ENCODE measurements at places on chromosomes 12 and 14.

DNA sequence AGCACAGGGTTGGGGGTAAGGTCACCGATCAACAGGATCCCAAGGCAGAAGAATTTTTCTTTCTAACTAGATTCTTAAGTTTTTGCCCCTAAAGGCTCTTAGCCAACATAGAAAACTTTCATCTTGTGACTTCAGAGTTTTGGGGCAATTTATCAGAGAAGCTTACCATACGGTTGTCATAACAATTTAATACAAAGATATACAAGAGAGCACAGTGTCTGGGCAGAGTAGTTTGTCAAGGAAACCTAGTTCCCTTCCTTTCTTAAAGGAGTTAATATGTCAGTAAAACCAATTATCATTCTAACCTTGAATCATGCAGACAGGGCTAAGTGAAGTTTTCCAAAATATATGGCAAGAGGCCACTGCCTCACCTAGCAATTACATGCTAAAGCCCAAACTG, 18.4 kb downstream of the NR2C1 start:
- no peak for DNase-seq

DNA sequence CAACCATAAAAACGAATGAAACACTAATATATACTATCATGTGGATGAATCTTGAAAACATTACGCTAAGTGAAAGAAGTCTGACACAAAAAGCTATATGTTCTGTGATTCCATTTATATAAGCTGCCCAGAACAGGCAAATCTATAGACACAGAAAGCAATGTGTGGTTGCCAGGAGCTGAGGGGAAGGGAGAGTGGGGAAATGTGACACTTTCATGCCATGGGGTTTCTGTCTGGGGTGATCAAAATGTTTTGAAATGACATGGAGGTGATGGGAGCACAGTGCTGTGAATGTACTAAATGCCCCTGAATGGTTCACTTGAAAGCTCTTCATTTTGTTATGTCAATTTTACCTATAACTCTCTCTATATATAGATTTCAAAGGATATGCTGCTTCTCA, 30.1 kb downstream of the ATG14 start:
- no peak for DNase-seq

DNA sequence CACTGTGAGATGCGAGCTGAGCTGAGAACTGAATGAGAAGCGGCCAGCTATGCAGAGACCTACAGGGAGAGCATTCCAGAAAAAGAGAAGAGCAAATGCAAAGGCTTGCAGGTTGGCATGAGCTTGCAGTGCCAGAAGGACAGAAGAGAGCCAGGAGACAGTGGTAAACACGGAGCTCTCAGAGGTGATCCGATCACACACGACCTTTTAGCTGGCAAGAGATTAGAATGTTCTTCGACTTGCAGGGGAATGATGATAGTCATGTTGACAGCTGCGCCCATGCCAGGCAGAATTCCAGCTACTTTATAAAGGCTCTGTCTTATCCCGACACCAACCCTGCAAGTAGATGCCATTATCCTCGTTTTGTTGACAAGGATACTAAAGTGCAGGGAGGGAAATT, 256.8 kb downstream of the VRK1 start:
- DNase-seq = no peak

GRCh38 chr14:78282437-78282836, 112.3 kb downstream of the NRXN3 start:
- DNase-seq = no peak

DNA sequence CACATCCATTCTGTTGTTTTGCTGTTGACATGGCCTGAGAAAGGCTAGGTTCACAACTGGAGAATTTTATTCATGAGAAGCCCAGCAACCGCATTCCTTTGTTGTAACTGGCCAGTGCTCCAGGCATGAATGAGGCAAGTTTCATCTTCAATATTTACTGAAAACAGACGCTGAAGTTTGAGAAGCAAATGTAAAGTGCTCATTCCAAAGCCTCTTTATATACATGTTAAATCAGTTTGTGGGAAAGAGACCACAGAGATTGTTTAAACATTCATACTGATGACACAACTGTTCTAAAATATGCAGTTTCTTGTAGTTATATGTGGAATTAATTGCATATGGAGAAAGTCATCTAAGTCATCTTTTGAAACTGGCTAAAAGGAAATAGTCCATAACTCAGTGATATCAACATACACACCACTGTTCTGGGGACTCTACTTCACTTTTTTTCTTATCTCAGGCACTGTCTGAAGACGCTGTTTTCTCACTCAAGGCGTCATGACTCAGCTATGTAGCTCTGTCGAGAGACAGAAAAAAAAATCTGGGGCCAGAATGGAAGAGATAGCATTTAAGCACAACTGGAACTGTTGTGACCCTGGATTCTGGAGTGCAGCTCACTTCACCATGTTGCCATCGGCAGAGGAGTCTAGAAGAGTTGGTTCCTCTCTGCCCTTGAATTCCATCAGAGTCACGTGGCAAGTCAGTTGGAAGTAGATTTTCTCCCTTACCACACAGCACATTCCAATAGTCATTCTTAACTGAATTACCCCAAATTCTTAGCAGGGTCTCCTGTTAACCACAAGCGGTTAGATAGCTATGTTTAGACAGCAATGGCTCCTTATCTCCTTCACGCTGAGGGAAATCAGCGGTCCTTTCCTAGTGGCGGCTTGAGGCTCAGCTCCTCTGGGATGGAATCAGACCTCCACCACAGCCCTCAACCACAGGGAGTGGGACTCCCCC, 258.4 kb upstream of the HMGA2 start:
- DNase-seq = no peak

DNA sequence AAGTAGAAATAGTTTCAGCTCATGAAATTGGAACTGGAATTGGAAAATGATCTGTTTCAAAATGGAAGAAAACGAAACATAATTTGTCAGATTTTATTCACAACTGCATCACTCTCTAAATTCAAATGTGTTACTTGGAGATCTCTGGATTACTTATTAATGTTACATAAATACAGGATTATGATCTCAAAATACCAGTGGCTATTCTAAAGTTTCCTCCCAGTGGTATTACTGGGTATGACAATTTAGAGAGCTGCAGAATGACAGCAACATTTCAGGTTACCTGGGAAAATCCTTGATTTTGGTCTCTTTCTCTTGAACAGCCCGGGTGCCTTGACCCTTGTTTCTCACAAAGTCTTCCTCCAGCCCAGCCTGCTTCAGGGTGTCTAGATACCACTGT, 14.2 kb downstream of the FAM161B start:
- DNase-seq = no peak

DNA sequence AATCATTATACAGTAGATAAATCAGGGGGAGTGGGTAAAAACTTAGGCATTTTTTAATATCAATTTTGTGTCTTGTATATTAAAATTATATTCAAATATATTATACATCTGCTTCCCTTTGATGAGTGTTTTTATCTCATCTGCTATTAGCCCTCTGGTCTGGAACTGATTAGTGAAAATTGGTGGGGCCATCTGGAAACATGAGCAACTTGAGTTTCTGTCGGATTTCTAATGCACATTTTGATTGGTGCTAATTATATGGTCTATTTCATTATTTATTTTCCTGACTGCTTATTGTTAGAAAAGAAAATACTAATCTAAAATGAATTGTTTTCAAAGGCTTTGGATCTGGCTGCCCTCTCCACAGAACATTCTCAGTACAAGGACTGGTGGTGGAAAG, 28.2 kb downstream of the TTC8 start:
- no peak for DNase-seq
